Foreskin melanocyte (primary cell): ENCODE measurements at places on chromosomes 2 and 18.

GRCh38 chr18:79197531-79197930, 128.3 kb downstream of the ATP9B start:
- no peak for DNase-seq

DNA sequence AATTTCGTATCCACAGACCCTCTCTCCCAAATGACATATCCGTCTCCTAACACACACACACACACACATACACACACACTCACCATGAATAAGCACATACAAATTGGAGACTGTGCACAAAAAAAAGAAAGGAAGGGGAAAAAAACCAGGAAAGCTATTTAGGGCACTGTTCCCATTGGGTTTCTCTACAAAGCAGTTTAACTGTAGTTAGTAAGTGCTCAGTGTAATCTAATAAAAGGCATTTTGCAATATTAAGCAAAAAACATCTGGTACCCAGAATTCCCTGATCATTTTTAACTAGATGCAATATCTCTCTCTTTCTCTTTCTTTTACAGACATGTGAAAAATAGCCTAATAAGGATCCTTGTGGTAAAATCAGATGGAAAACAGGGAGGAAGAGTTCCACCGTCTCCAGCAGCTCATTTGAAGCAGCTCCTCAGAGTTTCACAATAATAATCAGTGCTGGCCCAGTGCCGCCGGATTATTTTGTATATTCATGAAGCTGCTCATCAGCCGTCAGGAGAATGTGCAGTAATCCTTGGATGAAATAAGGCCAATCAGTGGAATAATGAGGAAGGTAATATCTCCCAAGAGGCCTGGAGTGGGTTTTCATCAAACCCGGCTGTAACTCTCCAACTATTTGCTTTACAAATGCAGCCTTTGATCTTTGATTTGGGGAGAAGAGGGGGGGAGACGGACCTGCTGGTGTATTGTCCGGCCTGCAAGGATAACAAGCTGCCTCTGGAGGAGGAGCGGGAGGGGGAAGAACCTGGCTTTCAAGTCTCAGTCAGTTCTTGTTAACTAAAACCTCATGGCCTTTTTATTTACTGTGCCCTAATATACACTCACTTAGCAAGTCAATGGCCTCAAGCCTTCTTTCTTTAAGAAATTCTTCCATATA, 227.6 kb upstream of the SMIM21 start:
- no peak for DNase-seq

DNA sequence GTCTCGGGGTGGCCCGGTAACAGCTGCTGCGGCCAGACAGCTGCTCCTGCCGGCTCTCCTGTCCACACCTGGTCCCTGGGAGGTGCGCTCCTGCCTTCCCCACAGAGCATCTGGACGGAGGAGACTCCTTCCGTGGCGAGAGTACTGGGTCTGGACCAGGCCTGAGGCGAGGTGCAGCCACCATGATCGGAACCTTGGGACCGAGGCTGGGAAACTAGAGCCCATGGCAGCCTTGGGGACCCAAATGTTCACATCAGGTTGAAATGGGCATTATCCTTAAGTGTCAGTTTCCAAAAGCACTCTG, 628 bp downstream of the GIGYF2 start:
- no peak for DNase-seq

GRCh38 chr18:48594471-48595094, 55.8 kb downstream of the CTIF start:
- no peak for DNase-seq

GRCh38 chr2:175457895-175458448, 276.5 kb upstream of the ATP5MC3 start:
- no peak for DNase-seq

DNA sequence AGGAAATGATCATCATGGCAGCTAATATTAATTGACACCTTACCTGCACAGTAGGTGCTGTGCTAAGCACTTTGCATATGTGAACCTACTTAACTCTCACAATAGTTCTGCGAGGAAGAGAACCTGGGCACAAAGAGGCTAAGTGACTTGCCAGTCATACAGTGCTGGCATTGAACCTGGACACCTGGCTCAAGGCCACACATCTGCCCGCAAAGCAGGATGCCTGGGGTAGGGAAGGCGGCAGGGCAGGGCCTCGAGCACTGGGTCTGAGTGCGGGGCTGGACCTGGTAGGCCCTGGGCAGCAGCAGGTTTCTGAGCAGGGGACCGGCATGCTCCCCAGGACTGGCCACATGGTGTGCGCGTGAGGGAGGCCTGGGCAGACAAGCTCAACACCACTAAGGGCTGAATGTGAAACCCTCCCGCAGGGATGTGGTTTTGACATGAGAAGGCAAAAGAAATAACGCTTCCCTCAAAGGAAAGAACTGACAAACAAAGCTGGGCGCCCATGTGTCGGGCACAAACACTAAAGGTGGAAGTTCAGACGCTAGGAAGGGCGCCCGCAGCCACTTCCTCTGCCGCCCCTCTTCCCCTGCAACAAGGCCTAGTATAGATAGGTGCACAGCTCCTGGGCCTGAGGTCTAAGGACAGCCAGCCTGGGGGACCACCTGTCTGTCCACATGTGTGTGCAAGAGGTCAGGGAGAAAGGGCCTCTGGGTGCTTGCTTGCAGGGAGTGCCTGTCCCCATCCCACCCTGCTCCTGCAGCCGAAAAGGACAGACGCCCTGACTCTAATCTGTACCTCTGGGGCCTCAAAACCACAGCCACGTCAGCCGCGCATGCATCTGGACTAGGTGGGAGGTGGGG, 92.5 kb downstream of the ZFP36L2 start:
- DNase-seq, result no peak

DNA sequence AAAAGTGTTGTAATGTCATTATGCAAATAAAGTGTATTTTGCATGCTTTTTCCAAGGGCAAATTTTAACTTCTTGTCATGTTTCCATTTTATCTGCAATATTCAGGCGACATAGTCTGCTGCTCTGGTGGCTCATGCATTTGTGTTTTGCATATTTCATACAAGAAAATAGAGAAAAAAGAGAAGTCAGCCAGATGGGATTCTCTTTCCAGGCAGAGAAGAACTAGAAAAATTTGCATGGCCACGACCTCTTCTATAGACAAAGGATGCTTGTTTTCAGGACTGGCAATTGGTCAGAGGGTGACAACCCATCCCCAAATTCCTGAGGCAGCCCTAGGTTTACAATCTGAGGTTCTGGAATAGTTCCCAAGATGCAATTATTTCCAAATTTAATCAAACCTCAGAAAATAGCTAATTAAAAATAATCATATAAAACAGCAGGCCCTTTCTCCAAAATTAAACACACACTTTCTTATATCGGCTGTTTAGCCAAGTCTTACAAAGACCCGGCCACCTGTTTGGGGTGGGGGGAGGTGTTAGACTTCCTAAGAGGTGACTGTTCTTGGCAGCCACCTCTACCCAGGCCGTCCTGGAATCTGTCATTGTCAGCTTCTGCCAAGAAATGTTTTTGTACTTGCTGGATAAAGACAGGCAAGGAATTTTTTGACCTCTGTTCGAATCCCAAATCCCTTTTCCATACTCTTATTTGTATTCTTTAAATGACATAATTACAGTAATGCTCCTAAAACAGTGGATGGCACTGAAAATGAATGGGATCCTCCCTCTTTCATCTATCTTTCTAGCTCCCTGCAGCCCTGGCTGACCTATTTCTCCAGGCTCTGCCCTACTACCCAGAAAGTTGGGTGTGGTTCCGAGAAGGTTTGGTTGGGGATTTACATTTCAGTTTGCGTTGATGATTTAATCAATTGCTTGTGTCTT, 20.8 kb upstream of the SOS1 start:
- DNase-seq, result no peak

GRCh38 chr2:5777131-5777535, 84.9 kb downstream of the SOX11 start:
- no peak for DNase-seq

DNA sequence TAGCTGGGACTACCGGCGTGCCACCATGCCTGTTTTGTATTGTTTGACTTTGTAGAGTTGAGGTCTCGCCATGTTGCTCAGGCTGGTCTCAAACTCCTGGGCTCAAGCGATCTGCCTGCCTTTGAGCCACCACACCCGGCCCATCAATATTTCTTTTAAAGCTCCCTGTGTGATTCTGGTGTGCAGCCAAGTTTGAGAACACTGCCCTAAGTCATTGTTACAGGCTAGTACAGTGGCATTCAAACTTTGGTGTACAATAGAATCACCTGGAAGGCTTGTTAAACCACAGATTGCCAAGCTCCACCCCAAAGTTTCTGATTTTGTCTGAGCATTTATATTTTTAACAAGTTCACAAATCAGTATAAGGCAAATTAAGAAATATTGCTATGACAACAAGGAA, 99.9 kb downstream of the RBBP8 start:
- DNase-seq, result no peak

GRCh38 chr2:228848638-228849037, 422.4 kb downstream of the PID1 start:
- DNase-seq, result no peak

DNA sequence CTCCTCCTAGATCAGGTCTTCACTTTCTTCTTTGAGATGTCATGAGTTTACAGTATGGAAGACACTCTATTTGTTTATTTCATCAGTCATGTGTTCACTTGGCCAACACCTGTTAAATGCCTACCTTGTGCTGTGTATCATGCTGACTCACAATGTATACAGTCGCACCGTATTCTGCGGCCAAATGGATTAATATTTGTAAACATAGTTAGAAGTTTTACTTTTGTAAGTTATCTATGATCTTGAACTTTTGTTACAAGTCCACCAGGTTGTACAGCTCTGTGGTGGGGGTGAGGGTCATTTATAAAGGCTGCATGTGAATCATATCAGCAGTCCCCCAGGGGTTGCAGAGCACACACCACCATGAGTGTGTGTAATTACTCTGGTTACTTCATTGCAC, 408.7 kb upstream of the NRP2 start:
- no peak for DNase-seq

GRCh38 chr2:66457545-66457944, 22.6 kb downstream of the MEIS1 start:
- no peak for DNase-seq

GRCh38 chr2:168015274-168015953, 232.0 kb downstream of the STK39 start:
- DNase-seq, result no peak

- no peak for DNase-seq
These were observed 7.0 kb downstream of the FAM228A start for GRCh38 chr2:24181849-24182248.

- DNase-seq, result no peak
These were observed 9.1 kb upstream of the B3GNT7 start for GRCh38 chr2:231386446-231386845.

DNA sequence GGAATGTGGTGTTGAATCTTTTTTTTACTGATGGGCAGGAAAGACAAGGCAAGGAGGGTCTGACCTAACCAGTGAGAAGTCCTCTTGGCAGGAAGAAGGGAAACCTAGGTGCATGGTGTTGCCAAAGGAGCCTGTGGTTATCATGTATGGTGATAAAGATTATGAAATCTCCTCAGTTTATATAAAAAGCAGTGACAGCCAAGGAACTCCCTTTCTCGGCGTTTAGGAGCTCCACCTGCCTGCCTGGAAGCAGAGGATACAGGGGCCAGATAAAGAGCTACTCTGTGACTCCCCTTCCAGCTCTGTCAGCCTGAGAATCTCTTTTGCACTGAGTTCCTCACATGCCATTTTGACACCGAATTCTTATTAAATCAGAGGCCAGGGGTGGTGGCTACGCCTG, 26.1 kb downstream of the COLEC12 start:
- DNase-seq, result no peak

DNA sequence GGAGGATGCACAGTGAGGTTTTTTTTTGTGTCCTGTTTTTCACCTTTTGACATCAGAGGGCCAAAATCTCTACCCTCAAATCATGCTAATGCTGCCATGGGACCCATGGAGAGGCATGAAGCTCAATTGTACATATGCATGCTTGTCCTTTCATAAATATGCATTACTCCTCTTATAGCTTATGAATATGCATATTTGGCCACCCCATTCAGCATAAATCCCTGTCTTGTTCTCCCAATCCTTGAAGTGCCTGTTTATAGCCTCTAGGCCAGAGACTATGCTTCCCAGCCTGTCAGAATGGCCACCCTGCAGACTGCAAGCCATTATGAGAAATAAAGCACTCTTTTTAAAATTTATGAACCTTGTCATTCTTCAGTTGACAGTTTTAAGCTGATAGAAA, 696.4 kb upstream of the ZNF804A start:
- no peak for DNase-seq

DNA sequence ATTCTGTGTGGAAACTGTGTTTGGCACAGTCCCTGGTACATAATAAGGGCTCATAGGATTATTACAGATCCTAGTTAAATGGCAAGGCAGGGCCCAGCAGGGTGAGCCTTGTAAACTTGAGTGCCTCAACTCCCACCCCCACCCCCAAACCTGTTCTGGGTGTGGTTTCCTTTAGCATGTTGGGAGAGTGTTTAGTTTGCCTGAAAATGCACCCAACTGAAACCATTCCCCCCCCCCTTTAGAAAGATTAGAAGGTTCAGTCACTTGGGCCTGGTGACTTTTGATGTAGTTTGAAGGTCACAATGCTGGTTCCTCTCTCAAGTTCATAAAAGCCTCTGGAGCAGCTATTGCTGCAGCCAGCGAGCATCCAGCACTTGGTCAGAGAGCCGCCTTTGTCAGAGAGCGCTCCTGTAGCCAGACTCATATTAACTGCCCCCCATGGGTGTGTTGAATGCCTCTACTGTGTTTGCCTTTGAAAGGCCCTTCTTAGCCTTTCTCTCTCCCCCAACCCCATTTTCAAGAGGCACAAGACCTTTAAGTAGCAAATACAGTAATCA, 113.7 kb downstream of the SPTBN1 start:
- DNase-seq, result peak; percentile 85

GRCh38 chr18:10544093-10544748, 18.4 kb downstream of the NAPG start:
- no peak for DNase-seq

DNA sequence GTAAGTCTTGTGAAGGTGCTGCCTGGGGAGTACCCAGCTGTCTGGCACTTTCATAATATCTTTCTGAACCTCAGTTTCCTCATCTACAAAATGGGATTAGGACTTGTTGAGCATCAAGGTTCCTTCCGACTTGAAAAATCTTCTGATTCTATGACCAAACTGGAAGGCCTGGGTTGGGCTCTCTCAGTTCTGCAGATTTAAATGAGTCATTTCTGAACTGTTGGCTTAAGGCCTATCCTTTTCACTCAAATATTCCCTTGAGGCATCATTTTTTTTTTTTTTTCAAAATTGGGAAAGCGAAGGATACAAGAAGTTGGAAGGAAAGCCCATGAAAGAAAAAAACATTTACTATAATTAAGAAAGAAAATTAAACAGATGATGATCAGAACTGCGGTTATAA, 40.8 kb upstream of the CYP1B1 start:
- DNase-seq, result peak; percentile 77

- DNase-seq, result no peak
These were observed 57.6 kb downstream of the TTC21B start for GRCh38 chr2:165895974-165896373.

GRCh38 chr2:94758546-94758945, 112.7 kb upstream of the TEKT4 start:
- no peak for DNase-seq

DNA sequence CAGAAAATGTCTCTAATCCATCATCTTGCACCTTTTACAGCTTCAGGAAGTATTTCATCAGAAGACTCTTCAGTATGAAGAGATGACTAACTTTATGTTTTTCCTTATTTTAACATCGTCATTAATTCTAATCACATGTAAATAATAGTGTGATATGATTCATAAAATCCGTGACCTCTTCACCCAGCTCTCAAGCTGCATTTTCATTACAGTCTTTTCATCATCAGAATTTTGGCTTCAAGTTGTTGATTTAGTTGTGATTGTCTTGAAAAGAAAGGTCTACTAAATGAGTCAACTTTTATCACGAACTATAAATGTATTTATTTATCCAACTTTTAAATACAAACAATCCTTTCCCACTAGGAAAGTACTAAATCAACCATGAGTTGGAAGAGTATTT, 410.3 kb downstream of the LRP1B start:
- DNase-seq, result no peak

- peak; percentile 5 for DNase-seq
These were observed 9.3 kb upstream of the DNAJC10 start for GRCh38 chr2:182706751-182707150.
